ENCODE measurements at places on chromosomes 16 and 17. TPM values are rescaled to one million over a fixed set of nuclear protein-coding genes. Genes with fewer than 3 reads are reported as not detected.

- DNase-seq, result no peak
These were observed 7.2 kb upstream of the DRC7 start for GRCh38 chr16:57687363-57687929.

GRCh38 chr17:35176897-35177296 is 17.3 kb downstream of the SLC35G3 start:
- no peak for DNase-seq

The TSPOAP1 gene
- 6.5 TPM for total RNA-seq

The CD300LG gene
- total RNA-seq, result not detected

The BRCA1 gene
- 7.8 TPM for total RNA-seq

GRCh38 chr17:42002175-42002791 is 15.0 kb downstream of the DNAJC7 start:
- DNase-seq, result no peak

Measured in left lobe of liver (tissue), 2 donors.